Vagina (tissue), 2 donors: ENCODE measurements at places on chromosomes 1 and 21.

GRCh38 chr1:70382682-70383081 is 28.2 kb upstream of the ANKRD13C start:
- no peak for DNase-seq

GRCh38 chr1:29081201-29081600 is 42.5 kb downstream of the TMEM200B start:
- DNase-seq = no peak

DNA sequence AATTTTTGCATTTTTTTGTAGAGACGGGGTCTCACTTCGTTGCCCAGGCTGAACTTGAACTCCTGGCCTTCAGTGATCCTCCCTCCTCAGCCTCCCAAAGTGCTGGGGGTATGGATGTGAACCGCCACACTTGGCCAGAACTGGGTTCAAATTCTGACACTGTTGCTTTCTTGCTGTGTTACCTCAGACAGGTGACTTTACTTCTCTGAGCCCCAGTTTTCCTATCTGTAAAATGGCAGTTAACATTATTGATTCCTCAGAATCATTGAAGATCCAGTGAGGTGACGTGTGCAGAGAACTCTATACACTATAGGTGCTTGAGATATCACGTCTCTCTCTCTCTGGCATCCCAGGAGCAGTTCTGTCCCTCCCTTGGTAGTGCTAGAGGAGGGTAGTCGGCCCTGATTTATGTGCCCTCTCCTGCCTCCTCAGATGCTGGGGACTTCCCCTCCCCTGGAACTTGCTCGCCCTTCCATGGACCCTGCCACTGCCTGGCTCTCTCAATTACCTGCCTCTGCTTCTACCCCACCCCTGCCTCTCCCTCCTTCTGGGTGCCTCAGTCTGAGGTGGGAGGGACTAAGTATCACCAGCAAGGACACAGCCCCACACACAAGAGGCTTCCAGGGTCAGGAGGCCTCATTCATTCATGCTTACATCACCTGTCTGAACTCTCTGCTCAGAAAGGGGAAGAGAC is 2.8 kb upstream of the HPCA start:
- no peak for DNase-seq

- DNase-seq = no peak
Observed at GRCh38 chr1:60848583-60849188, 233.7 kb upstream of the NFIA start.

GRCh38 chr21:37233551-37234146 is 33.5 kb downstream of the VPS26C start:
- no peak for DNase-seq
